ENCODE measurements at places on chromosomes 11 and 22.

- peak; percentile 96 for DNase-seq
Measured at GRCh38 chr11:34174412-34175041, 69.1 kb downstream of the NAT10 start.

- no peak for DNase-seq
Measured at GRCh38 chr22:29308791-29309262, 2.4 kb downstream of the GAS2L1 start.

GRCh38 chr11:96179905-96180304 is 163.1 kb downstream of the MAML2 start:
- DNase-seq, result no peak

DNA sequence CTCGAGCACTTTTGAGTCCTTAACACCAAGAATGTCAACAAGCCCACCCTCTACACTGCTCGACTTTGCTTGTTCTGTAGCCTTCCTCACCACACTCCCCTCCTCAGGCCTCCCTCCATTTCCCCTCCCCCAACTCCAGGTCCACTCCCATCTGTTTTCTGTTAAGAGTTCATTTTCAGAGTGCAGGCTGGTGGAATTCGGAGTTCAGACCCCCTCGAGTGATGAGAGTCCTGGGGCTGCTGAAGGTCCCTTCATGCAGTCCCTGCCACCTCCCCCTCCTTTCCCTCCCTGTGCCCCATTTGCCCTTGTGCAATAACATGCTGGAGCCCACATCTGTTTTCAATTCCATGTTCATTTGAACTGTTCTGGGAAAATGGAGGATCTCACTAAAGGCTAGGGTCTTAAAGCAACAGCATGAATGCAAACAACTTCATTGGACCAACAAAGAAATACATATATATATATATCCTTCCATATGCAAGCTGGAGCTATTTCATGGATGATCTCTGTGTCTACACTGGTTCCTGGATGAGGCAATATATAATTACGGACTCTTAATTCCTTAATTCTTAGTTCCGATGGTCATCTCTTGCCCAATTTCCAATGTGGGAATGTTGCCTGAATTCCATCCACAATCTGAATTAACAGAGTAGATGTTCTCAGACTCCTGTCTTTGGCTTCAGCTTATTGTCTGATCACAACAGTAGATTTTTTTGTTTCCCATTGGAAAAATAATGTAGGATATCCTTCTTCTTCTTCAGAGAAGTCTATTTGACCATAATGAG is 340.4 kb downstream of the ETS1 start:
- no peak for DNase-seq

DNA sequence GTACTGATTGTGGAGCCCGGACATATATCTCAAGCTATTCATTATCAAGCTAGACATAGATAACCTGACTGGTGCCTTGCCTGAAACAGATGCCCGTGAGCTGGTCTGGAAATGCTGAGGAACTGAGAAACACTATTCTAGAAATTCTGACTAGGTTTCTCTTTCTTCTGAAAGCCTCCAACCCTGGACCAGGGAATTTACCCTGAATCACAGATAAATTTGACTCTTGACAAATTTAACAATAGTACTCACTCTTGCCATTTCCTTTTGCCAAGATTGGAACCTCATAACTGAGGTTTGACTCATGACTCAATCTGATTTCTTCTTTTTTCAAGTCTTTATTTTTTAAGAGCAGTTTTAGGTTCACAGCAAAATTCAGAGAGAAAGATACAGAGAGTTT is 189.6 kb upstream of the SYN3 start:
- no peak for DNase-seq

- peak; percentile 94 for DNase-seq
Measured at GRCh38 chr11:117985953-117986887, at the start of gene IL10RA. Gene IL10RA (plus strand): TSS chr11:117986394. CDS start chr11:117986468, 74 bp downstream.

DNA sequence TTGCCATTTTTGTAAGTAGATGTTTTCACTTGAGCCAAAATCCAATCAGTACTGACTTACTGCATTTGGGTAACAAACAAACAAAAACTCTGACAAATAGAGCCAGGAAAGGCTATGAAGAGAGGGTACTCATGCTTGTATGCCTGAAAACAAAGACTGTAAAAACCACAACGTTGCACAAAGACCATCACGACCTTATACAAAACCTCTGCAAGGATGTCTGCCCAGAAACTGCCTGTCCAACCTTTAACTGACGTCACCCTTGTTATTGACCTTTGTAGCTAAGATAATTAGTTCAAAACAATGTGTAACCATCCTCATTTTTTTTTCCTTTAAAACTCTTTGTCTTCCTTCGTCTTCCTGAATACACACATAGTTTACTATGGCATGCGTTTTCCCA is 804 bp upstream of the CREBZF start:
- no peak for DNase-seq

DNA sequence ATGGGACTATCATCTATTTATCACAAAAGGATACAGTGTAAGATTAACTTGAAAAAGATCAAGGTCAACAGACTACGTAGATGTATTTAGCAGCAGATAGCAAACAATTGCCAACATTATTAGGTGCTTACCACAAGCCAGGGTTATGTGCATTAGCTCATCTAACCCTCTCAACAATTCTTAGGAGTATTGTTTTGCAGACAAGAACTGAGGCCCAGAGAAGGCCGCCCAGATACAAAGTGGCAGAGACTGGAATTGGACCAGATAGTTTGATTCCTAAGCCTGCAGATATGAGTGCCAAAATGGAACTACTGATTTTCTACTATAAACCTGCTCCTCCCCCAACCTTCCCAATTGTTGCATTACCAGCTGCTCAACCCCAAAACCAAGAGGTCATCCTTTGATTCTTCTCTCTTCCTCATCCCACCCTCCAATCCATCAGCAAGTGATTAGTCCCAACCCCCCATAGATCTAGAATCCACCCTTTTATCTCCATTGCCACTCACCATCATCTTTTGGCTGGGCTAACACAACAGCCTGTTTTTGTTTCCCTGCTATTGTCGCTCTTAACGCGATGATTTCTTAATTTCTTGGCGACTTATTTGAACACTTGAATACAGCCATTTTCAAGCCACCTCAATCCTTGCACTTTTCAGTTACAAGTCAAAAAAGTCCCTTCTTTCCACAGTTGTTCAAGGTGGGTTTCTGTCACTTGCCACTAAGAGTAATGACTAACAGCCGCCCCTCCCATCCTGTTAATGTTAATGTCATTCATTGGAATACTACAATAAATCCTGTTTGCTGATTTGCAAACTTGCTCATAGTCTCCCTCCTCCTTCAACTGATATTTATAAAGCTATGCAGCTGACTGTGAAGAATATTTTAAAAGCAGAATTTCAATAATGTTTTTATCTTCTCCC is 2.7 kb downstream of the TMEM123 start:
- DNase-seq, result no peak

DNA sequence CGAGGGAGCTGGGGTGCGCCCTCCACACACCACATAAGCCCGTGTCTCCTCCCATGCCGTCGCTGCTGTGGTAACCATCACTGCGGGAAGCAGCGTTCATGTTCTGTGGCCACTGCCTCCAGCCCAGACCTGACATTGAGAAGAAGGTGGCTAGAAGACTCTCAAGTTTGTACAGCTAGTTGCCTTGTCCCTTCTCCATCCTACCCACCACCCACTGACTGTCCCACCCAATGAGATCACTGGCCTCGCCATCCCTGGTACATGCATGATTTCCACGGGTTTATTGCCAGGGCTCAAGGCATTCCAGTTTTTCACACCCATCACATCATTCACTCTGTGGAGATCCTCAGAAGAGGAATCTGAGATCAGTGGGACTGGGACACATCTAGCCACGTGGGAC is 33.0 kb downstream of the AHNAK start:
- DNase-seq, result no peak

DNA sequence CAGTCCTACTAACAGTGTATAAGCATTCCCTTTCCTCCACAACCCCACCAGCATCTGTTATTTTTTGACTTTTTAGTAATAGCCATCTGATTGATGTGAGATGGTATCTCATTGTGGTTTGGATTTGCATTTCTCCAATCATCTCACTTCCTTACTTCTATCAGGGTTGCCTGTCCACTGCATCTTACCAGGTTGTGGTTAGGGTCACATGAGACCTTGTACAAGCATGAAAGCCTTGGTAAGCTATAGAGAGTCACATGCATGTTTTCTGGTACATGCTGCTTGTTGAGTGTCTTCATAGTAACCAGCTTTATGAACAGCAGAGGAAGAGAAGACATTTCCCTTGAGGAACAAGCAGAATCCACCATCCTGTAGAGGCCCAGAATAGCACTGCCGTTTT is 102.9 kb upstream of the PAX6 start:
- DNase-seq, result no peak

DNA sequence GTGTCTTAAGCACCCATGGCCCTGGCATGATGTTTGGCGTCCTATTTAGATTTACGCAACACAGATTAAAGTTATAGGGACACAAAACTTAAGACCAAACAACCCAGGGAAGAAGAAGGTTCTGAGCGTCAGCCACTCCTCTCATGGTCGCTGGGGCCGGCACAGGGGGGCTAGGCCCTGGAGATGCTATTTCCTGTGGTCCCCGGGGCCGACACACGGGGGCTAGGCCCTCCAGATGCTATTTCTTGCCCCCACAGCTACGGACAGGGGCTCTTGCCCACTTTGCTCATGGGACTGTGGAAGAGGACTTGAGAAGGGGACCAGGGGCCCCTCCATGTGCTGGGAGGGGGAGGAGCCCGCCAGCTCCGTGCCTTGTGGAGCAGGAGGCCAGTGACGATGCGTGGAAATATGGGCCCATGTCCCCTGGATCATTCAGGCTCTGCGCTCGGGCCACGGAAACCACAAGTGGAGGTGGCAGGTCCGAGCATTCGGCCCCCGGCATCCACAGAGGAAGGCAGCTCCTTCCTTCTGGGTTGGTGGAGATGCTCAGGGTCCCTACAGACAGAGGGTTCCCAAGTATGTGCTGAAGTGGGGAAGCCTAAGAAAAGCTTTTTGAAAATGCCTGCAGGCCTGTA is 711.1 kb downstream of the BRD1 start:
- peak; percentile 68 for DNase-seq

GRCh38 chr11:68201492-68201891 is 11.6 kb downstream of the KMT5B start:
- DNase-seq, result no peak

- DNase-seq, result no peak
Measured at GRCh38 chr22:45636683-45637082, 35.0 kb upstream of the ATXN10 start.

DNA sequence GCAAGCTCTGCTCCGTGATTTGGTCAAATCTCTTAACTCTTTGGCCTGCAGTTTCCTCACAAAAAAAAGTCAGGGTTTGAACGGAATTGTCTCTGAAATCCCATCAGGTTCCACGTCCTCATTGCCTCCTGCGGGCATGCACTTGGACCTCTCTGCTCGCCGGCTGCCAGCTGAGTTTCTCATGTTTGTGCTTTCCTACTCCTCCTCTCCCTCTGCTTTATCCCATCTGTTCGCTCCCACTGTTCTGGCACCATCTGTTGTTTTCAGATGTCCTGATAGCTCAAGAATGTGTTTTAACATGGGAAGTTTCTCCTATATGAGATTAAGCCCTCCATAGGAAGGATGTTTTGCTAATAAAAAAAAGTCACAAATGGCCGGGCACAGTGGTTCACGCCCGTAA is 49.4 kb upstream of the ARHGAP42 start:
- no peak for DNase-seq

- no peak for DNase-seq
Measured at GRCh38 chr22:17446698-17447097, 77.4 kb downstream of the CECR2 start.

- DNase-seq, result no peak
Measured at GRCh38 chr11:67409781-67410368, 5.6 kb upstream of the CARNS1 start.

GRCh38 chr11:46247659-46248058 is 29.8 kb upstream of the CREB3L1 start:
- DNase-seq, result no peak

DNA sequence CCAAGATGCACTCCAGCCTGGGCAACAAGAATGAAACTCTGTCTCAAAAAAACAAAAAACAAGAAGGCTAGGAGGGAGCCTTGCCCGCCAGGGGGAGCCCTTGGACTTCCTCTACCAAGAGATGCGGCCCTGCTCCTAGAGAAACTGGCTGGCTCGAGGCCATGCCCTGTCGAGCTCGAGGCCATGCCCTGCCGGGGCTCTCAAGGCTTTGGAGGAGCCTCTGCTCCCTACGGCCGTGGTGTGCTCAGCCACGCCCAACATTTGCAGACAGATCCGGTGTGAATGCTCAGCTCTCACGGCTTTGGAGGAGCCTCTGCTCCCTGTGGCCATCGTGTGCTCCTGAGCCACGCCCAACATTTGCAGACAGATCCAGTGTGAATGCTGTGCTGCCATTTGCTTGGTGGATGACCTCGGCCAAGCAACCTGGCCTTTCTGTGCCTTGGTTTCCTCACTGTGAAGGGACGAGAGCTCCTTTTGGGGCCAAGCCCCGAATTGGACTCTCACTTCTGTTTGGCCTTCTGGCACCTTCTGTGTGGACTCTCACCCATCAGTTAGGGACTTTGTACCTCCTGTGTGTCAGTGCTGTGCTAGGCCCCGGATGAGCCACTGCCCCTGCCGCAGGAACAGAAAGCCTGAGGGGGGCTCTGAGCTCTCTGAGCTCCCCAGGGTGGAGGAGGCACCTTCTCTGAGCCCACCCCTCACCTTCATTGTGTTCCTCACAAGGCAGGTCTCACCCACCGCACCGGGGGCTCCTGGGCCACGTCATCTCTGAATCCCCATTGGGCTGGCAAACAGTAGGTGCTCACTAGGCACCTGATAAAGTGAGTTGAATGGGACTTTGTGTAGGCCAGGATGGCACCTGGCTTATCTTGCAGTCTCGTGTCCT is 14.1 kb downstream of the C11orf24 start:
- peak; percentile 99 for DNase-seq

DNA sequence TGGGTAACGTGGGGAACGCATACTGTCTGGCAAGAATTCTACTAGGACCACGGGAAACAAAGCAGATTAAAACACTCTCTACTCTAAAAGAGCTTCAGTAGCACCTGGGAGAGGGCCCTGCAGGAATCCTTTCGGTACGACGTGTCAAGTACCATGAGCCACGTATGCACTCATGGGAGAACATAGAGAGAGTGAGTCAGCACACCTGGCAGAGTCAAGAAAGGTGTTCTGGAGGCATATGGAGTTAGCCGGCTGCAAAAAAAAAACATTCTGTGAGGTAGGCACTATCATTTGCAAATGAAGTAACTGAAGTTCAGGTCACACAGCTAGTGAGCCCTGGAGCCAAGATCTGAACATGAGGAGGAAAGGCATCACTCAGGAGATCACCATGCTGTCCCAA is 71.1 kb upstream of the BID start:
- no peak for DNase-seq

DNA sequence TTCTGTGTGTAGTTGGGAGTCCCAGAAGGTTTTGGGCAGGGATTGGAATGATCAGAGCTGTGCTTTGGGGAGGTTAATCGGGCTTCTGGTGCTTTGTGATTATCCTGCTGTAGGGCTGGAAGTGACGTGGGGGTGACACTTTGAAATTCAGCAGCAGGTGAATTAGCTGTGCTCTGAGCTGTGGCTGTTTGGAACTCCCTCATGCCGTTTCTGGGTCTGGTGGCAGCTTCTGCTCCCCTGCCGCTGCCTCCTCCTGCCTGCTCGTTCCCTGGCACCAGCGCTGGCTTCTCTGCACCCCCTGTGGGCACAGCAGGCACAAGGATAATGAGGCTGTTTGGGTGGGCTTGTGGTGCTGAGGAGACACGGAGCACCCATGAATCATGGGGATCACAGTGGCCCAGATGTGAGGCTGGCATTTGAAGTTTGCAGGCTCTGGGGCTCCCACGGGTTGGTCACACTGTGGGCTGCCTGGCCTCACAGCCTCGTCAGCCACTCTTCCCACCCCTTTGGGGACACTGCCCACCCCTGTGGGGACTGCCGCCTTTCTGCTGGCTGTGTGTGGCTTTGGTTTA is 49.7 kb downstream of the TBC1D22A start:
- DNase-seq, result peak; percentile 49

- peak; percentile 71 for DNase-seq
Measured at GRCh38 chr11:128039140-128040021, 548.0 kb downstream of the ETS1 start.

- no peak for DNase-seq
Measured at GRCh38 chr22:24455751-24456426, 28.5 kb downstream of the ADORA2A start.
